ENCODE measurements at places on chromosomes 2 and 18.
A peak's percentile ranks its signal among the peaks of the same experiment; 100 is the strongest.

DNA sequence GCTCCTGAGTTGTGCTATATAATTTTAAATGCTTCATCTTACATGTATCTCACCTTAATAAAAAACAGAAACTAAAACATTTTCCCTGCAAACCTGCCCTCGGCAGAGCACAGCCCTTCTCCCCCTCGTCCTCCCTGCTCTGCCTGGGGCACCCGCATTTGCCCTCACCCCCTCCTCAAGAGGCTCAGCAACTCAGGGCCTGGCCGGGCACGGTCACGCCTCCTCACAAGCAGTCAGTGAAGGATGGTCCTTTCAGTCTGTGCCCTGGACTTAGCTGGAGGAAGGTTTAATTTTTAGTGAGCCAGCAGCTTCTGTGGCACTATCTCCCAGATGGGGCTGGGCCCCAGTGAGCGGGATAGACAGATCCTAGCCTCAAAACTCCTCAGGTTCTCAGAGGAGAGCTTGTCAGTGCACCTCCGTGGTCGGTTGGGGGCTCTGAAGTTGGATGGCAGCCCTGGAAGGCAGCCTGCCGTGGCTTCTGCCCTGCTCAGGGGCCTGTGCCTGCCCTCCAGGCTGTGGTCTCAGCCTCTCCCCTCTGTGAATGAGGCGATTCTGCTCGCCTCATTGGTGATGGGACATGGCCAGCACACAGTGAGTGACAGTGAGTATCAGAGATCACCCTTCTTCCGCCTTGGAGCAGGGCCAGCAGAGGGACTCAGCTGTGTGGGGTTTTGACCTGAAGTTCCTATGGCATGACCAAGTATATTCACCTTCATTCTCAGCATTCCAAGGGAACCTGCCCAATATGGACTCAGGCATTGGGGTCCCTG lies 56.3 kb upstream of the AFF3 start:
- no peak for DNase-seq

DNA sequence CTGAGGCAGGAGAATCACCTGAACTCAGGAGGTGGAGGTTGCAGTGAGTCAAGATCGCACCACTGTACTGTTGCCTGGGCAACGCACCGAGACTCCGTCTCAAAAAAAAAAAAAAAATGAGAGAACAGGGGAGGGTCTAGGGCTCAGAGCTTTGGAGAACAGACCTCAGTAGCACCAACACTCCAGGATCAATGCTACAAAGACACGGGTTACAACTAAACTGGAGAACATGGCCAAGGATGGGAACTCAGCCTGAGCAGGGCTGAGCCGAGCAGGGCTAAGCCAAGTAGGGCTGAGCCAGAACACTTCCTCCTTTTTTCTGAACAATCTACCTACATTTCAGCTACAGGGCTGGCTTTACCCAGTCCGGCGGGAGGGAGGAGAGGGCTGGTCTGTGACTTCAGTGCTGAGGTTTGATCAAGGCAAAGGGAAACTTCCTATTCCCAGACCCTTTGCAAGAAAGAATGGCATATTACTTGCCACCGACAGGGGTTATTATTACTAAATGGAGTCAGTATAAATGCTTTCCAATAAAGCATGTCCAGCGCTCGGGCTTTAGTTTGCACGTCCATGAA lies 2.9 kb upstream of the CASP8 start:
- DNase-seq: no peak

DNA sequence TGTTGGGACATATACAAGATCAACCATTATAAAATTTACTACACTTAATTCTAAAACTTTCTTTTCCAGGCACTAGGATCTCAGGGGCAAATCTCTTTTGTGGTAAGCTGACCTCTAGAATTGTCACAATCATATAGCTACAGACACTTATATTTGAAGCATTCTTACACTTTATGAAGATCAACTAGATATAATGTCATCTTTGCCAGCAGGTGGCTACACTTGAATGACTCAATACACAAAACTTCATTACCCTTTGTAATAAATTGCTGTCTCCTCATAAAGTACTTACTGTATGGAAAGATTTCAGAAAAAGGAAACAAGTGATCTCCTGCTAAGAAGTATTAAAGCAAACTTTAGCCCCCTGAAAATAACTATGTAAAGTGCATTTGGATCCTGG lies 77.8 kb downstream of the RDH14 start:
- no peak for DNase-seq

GRCh38 chr2:179031731-179032408 lies 18.1 kb downstream of the CCDC141 start:
- DNase-seq: peak; percentile 14

DNA sequence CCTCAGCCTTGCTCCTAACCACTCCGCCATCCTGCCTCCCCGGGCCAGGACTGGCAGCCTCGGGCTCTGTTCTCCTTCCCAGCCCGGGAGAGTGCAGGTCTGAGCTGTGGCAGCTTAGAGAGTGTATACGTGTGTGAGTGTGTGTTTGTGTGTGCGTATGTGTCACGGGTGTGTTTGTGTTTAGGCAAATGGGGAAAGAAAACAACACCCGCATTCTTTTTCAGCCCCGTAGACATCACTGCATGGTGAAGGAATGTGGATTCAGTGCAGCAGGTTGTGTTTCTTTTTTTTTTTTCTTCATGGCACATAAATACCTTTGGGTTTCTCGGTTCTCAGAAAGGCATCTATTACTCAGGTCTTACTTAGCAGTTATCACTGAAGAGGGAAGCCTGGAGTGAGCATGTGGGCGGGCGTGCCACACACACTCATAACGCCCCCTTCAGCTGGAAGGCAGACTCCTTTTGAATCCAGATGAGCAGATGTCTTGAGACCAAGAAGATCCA lies 44.2 kb downstream of the GLI2 start:
- no peak for DNase-seq

DNA sequence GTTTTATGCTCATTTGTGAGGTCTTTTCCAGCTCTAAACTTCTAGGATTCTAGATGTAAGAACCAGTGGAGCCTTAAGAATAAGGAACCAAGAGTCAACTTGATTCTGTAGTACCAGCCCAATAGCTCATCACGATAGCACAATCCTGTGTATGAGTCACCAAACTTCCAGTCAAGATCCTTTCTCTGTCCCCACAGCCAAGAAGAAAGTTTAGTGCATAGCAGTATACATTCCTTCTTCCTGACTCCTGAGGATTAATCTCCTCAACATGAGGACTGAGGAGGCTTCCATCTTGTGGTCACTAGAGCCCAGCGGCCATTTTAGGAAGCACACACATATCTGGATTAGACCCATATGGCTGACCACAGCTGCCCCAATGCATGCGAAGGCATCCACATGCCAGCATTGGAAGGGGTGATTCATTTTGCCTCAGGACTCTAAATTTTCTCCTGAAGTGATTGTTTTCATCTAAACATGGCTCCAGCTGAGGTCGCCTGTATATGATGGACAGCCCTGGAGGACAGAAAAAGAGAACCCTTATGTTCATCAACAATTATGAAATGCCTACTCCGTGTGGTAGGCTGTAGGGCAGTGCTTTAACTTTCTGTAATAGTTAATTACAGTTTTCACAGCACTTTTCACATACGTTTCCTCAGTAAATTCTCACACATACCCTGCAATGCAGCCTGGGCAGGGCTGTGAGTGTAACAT lies 53.5 kb downstream of the RASGRP3 start:
- DNase-seq: no peak

DNA sequence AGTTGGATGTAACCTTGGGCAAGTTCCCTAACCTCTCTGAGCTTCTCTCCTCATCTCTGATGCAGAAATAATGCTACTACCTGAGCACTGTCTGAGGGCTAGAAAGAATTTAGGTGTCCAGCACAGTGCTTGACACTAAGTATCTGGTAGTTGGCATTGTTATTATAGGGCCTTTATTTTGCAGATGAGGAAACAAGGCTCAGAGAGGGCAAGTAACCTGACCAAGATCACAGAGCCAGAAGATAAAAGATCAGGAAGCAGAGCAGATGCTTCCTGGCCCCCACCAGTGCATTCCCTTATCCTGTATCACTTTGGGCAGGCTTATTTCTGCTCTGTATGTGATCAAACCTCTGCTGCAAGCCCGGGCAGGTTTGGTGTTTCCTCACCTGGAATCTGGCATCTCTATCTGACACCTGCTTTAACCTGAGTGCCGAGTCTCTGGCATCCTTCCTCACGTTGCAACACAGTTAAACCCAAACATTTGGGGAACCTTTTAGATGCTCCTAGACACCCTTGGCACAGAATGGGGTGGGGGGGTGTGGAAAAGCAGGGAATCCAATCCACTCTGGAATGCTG lies 69.9 kb downstream of the PLB1 start:
- DNase-seq: no peak

GRCh38 chr2:159555651-159556392 lies 60.5 kb downstream of the BAZ2B start:
- no peak for DNase-seq

GRCh38 chr2:45962177-45962921 lies 310.9 kb downstream of the PRKCE start:
- no peak for DNase-seq

GRCh38 chr18:62374410-62374965 lies 49.4 kb downstream of the TNFRSF11A start:
- no peak for DNase-seq

DNA sequence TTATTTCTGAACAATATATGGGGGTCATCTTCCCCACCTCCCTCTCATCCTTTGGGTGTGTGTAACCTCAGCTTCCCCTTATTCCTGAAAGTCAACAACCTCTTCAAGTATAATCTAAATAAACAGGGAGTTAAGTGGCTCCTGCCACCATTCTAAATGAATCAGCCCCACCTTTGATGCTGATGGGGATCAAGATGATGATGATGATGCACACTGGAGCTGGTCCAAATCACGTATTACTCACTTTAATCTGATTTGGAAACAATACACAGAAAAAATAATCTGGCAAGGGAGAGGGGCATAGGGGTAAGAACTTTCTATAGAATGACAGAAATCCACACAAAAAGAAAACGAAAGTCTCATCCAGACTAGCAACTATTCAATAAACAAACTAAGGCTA lies 7.1 kb downstream of the ACVR1 start:
- no peak for DNase-seq

DNA sequence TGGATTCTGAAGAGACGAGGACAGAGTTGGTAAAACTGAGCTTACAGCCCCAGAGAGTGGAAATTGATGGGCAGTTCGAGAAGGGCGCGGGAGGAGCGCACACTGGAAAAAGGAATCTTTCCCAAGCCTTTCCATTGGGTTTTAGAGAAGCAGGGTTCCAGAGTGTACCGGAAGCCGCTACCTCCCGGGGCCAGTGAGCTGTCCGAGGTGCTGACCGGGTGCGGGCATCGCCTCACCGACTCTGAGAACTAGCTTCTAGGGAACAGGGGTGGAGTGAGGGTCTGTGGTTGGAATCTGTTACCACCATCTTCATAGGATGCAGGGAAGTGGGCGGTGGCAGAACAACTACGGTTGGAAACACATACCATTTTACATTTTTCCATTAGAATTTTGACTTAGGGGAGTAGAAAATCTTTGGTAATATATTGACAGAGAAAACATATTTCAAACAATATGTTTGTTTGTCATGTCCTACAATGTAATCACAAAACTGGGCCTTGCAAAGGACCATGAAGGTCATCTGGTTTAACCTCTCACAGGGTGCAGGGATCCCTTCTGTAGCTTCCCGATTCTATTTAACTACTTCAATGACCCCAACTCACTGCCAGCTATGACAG lies 724 bp downstream of the NMS start:
- peak; percentile 9 for DNase-seq

DNA sequence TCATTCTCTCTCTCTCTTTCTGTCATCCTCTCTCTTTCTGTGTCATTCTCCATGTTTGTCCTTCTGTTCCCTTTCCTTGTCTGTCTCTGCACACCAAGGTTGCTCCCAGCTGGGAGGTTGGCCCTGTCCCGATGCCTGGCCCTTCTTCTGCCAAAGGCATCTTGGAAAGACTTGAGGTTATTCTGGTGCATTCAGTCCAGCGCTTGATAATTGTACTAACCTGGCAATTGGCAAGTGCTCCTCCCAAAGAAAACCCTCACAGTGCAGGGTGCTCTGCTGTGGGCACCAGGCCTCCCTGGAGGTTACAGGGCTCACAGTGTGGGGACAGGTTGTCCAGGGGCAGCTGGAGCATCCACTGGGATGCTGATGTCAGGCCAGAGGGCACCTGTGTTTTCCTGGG lies 95.4 kb downstream of the GLI2 start:
- no peak for DNase-seq

GRCh38 chr2:112004253-112004645 lies 50.8 kb upstream of the TMEM87B start:
- no peak for DNase-seq

DNA sequence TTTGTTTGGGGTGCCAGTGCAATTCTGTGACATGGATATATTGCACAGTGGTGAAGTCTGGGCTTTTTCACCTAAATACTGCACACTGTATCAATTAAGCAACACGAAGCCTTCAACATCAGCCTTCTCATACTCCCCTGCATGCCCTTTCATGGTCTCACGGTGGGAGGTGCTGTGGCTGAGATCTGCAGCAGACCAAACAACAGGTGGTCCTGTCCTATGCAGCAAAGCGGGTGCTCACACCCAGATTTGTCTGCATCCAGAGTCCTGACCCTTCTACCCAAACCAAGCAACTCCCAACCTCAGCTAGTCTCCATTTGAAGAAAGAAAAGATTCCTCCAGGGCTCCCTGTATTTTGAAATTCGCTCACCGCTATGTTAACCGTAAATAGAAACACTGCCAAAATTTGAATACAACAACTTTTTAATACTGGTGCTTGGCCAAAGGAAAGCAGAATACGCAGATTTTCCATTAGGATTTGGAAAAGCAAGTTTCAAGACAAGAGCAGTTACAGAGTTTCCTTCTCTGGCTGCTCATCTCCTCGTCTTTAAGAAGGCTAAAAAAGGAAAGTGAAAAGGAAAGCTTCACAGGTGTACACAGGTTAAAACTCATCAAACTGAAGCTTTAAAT lies 34.9 kb downstream of the FAM168B start:
- DNase-seq: no peak

Data from stimulated activated CD4-positive, alpha-beta T cell treated with anti-CD3 and anti-CD28 coated beads, Interleukin-4, amount 100 ng/mL, for 4 hours (primary cell).